ENCODE measurements at places on chromosomes 12 and 14. TPM values are rescaled to one million over a fixed set of nuclear protein-coding genes. Genes with fewer than 3 reads are reported as not detected.

- DNase-seq = no peak
Measured at GRCh38 chr12:108307006-108307405, 32.1 kb downstream of the CMKLR1 start.

- no peak for DNase-seq
Measured at GRCh38 chr12:91555436-91556415, 373.1 kb upstream of the DCN start.

DNA sequence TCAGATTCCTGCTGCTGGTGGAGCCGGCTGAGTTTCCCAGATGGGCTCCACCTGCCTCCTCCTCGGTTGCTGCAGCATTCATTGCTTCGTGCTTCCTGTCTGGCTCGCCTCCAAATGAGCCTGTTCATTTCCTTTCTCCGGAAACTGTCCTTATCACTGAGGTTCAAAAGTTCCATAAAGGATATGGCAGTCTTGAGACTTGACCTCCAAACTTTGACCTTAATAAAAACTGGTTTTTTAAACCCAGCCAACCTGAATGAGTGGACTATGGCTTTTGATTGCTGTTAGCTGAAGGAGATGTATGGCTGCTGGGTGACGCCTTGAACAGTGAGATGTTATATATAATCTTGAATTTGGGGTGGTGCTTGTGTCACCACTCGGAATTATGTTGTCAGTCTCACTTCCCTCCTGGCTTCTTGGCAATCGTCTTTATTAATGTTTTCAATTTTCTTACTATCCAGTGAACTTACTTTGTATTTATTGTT is 62.7 kb downstream of the RASSF3 start:
- no peak for DNase-seq

DNA sequence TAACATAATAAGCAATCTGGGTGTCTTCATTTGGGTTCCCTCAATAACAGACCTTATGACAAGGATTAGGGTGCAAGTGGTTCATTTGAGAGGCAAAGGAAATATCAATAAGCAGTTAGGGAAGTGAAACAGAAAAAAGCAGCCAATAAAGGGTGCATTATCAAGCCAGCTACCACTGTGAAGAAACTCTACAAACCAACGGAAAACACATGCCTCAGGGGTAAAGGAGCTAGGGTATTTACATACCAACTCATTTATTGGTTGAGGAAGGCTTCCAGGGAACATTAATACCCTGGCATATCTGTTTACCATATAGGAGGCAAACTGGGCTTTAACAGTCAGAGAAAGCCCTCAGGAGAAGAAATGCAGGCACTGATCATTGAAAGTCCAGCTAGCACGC is 22.7 kb upstream of the IFNG-AS1 start:
- no peak for DNase-seq

CHST11 gene
- total RNA-seq = 11.4 TPM
